Chondrocyte (in vitro differentiated cells): ENCODE measurements at places on chromosomes 1 and 21. TPM values are rescaled to one million over a fixed set of nuclear protein-coding genes. Genes with fewer than 3 reads are reported as not detected.

The NBPF6 gene
- not detected in 3 replicates for total RNA-seq

The TMEM82 gene
- not detected in 3 replicates for total RNA-seq

The FCRL4 gene
- total RNA-seq: not detected in 3 replicates

The LCE3D gene
- total RNA-seq: not detected in 3 replicates

The PLD5 gene
- total RNA-seq: not detected in 3 replicates

The HTR1D gene
- total RNA-seq: 2.1 to 3.7 TPM (median 2.3 TPM) in 3 replicates

DNA sequence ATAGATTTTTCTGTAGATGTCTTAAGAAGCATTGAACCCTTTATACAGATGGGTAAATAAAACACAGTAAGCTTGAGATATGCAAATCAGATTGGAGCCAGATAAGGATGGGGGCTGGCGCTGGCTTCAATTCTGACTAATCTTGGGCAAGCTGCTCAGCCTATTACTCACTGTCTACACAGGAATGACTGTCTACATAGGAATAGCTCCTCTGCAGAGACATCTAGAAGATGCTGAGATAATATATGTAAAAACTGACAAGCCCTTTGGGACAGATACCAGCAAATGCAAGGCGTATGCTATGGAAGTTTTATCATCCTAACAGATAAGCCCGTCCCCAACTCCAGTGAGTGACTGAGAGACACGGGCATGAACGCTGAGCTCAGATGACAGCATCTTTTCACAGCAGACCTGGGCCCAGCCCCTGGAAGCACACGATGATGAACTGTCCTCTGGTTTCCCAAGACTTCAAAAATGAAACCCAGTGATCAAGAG, 1.7 kb downstream of the CLDN14 start:
- DNase-seq: no peak

DNA sequence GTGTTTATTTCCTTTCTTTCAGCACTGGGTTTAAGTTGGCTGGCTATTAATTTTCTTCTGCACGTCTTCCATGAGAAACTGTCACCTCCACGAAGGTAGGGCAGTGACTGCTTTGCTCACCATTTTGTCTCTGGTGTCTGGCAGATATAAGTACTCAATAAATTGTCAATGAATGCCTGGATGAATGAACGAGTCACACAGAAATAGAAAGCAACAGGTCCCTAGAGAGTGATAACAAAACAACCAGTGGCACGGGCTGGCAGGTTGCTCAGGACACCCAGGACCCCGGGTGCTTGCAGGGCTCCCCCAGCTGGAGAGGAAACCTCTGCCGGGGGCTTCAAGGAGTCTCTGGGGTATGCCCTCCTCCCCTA, 3.2 kb upstream of the MYOC start:
- DNase-seq: no peak

DNA sequence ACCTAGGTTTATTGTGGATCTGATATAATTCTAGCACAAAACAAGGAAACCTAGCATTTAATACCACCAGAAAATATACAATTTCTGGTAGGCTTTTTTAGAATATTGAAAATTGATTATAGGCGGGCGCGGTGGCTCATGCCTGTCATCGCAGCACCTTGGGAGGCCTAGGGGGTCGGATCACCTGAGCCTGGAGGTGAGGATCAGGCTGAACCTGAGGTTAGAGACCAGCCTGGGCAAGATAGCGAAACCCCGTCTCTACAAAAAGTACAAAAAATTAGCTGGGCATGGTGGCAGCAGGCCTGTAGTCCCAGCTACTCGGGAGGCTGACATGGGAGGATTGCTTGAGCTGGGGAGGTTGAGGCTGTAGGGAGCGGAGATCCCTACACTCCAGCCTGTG, 948 bp upstream of the COP1 start:
- DNase-seq: no peak

- DNase-seq: no peak
Observed at GRCh38 chr1:17023102-17023501, 11.4 kb upstream of the ATP13A2 start.

DNA sequence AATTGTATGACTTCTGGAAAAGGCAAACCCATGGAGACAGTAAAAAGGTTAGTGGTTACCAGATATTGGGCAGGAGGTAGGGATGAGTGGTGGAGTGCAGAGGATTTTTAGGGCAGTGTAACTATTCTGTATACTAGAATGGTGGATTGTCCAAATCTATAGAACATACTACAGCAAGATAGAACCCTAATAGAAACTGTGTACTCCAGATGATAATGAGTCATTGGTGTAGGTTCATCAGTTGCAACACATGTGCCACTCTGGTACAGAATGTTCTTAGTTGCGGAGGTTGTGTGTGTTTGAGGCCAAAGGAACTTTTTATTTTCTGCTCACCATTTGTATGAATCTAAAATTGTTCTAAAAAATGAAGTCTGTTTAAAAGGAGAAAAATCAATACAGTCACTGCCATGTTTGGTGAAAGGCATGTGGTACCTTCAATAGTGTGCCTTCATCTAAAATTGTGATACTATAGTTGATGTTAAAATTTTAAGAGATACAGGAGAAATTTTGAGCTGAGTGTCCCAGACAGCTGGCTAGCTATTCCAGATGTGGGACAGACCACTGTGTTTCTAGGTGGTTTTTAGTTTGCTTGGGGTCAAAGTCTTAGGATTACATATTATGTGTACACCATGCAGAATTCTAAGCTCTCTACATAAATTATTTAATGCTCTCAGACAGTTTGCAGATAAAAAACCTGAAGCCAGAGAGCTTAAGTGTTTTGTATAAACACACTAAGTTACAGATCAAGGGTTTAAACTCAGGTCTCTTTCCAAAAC, 150.5 kb downstream of the RPS6KC1 start:
- no peak for DNase-seq

DNA sequence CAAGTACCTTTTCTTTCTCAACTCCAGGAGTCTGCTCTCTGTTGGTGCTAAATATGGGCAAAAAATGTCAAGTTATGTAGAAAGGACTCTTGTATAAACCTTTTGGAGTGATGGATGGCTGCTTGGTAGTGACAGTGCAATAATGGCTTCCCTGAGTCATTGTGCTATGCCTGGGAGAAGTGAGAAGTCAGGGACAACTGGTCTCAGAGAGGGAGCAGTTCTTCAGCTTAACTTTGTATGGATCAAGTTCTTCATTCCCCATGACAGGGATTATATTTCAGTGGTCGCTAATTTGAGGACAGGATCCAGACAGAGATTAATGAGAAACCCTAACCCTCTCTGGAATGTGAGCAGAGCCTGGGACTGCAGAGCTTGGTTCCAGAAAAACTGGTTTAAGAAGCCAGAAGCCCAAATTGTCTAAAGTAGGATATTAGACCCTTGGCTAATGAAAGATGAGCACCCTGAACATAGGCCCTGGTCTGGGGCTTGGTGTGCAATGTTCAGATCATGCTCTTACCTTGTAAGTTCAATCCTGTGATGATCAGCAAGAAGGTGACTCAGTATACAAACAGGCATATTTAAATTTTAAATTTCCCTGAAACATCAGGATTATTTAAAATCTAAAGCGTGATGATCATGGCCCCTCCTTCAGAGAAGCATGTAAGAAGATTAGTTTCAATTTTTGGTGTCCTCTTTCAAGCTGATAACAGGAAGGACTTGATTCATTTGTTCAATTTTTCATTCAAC, 50.9 kb downstream of the NTMT2 start:
- DNase-seq: no peak

DNA sequence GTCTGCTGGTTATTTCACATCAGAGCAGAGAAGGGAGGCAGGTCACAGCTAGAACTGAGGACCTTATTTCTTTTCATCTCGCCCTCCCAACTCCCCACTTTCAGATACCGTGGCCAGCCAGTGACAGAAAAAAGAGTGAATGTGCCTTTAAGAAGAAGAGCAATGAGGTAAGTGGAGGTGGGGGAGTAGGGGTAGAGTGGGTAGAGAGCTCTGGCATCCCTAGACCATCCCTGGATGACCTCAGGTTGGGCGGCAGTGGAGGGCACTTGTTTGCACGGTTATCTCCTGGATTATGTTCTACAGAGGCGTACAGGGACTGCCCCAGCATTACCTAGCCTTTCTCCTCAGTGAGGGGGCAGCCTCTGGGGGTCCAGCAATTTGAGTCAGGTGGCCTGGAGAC, 4.6 kb downstream of the SEMA4A start:
- DNase-seq: no peak

GRCh38 chr1:160078512-160079195, 2.7 kb upstream of the KCNJ9 start:
- DNase-seq: peak; percentile 37

GRCh38 chr1:244241438-244241837, 190.4 kb downstream of the ZBTB18 start:
- DNase-seq: no peak

GRCh38 chr1:48215222-48215621, 7.3 kb upstream of the SLC5A9 start:
- no peak for DNase-seq

DNA sequence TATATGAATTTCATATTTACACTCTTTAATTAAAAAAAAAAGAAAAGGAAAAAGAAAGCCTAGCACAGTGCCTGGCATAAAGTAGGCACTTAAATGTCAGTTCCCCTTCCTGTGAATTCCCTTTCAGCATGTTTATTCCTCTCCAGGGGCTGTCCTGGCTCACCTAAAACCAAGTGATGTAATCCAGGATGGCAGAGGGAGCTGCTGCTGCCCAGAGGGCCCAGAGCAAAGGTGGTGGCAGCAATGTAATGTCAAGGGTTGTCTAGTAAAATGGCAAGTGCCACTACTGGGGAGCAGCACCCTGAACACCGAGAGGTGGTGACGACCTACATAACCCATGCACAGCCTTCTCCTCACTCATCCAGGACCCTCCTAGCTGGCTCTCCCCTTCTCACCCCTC, 78.4 kb upstream of the LPGAT1 start:
- DNase-seq: no peak

DNA sequence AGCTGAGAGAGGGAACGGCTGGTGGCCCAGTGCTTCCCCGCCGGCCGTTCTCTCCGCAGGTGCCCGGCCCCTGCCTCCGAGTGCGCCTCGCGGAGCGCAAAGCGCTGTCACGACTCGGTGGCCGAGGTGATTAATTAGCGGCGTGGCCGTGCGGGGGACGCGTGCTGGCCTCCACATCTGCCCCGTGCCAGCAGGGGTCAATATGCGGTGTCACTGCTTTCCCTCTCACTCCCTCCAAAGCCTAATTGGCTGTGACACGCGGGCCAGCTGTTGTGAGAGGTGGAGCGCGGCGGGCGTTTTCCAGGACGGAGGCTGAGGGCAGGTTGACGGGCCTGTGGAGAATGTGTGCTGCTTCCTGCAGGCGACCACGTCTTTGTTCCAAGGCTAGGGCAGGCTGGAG, 239.0 kb downstream of the LMX1A start:
- DNase-seq: no peak

DNA sequence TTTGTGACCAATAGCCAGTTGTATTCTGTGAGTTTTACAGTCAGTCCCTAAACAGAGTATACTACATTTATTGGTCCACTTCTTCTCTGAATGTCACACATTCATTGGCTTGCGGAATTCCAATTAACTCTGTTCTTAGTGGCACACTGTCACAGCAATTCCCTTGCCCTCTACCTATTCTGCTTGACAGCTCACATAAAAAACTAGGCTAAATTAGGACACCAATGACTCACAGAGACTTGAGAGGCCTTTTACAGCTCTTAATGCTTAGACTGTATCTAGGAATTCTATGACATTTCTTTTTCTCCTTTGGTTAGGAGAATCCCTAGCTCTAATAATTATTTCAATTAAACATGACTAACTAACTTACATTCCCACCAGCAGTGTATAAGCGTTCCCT, 104.1 kb downstream of the NEGR1 start:
- no peak for DNase-seq

DNA sequence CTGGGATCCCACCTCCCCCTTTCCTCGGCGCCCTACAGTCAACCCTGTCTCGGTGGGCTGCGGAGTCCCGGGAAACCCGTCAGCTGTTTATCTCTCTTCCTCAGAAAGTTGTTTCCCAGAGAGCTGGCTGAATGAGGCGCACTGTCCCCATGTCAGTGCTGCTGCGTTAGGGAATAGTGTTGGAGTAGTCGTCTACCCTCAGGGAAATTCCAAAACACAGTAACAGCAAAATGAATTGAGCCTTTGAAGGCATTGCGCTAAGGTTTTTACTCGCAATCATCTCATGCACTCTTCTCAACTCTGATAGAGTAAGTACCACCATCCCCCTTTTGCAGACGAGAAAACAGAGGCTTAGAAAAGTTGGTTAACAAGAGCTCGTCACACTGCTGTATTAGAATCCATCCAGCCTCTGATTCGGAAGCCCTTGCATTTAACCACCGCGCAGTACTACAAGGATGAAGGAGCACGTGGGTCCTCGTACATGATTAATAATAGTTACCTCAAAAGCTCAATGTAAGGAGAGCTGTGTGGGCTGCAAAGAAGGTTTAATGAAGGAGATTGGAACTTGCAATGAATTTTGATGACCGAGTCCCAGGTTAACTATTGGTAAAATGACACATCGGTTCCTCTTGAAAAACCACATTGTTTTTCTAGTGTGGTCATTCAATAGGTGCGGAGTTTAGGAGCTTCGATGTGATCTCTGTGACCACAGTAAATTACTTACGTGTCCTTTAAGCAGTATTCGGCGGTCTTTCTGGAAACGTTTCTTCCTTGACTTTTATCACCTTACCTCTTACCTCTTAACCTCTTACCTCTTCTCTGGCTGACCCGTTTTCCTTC, 788 bp upstream of the EDEM3 start:
- no peak for DNase-seq

DNA sequence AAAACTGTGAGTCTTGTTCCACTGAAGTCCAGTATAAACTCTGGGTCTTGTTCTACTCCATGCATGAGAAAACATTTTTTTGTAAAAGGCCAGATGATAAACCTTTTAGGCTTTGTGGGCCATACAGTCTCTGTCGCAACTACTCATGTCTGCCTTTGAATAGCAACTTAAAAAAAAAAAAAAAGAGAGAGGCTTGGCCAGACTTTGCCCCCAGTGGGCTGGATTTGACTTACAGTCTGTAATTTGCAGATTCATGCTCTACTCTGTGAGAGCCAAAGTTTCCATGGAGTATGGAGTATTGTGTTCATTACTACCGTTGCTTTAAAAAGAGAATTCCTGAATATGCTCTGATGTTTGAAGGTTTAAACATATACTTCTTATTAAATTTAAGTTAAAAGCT, 654.9 kb upstream of the PKN2 start:
- DNase-seq: no peak

DNA sequence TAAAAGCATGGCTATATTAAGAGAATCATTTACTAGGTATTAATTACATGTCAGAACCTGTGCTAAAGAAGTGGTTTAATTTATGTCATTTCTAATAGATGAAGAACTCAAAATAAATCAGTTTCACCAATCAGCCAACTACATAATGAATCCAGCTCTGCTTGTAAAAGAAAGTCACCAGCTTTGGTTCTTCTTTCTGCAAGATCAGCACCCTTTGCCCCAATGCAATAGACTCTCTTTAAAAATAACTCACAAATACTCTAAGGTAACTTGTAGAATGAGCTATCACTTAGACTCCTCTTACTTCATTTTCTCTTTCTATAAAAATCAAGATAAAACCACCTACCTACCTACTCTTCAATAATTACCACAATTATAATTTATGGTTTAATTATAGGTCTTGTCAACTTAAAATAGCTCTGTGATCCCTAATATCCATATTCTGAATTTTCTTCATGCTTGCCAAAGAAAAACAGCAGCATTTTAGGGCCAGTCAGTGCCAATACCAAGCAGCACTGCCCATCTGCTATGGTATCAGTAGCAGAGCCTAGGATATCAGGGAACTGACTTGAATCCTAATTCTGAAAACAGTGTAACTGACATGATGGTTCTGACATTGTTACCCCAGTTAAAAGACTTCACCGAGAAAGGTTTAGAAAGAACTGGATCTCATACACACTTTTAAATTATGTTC, 11.3 kb downstream of the SLC19A2 start:
- DNase-seq: no peak

- no peak for DNase-seq
Observed at GRCh38 chr1:111471012-111471411, 2.8 kb upstream of the C1orf162 start.
